ENCODE measurements at places on chromosomes 16 and 17.

GRCh38 chr16:66856184-66856730, 12.0 kb downstream of the CA7 start:
- no peak for DNase-seq

- DNase-seq, result no peak
Observed at GRCh38 chr16:68070249-68070730, 14.9 kb upstream of the NFATC3 start.

DNA sequence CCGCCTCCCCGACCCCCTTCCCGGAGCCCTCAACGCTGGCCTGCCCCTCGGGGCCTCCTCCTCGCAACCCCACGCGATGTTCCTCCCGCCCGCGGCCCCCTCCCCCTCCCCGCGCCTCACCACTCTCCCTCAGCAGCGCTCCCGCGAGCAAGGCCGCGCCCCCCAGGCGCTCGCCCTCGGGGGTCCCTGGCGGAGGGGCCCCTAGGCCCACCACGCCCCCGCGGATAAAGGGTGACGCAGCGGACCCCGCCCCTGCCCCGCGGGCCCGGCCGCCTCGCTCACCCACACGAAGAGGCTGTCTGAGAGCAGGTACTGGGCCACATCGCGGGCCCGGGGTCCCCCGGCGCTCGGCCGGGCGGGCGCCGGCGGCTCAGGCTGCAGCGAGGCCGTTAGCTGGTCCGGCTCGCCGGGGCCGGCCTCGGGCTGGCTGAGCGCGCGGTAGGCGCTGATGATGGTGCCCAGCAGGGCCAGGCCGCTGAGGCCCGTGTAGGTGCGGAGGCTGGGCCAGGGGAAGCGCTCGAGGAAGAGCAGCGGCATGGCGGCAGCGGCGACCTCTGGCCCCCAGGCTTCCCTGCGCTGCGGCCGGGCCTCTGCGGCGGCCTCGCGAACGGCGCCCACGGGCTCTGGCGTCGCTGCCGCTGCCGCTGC, 430 bp downstream of the AMFR start:
- DNase-seq, result peak; percentile 74

GRCh38 chr16:50988441-50988840, 162.6 kb downstream of the SALL1 start:
- no peak for DNase-seq

DNA sequence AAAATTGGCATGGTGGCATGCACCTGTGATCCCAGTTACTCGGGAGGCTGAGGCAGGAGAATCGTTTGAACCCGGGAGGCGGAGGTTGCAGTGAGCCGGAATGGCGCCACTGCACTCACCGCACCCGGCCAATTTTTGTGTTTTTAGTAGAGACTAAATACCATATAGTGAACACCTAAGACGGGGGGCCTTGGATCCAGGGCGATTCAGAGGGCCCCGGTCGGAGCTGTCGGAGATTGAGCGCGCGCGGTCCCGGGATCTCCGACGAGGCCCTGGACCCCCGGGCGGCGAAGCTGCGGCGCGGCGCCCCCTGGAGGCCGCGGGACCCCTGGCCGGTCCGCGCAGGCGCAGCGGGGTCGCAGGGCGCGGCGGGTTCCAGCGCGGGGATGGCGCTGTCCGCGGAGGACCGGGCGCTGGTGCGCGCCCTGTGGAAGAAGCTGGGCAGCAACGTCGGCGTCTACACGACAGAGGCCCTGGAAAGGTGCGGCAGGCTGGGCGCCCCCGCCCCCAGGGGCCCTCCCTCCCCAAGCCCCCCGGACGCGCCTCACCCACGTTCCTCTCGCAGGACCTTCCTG, at the start of gene HBQ1:
Gene HBQ1, plus strand, starts transcription at position 359 of the 575 bp plus-strand sequence. Its CDS starts 28 bp downstream, at position 387.
- no peak for DNase-seq

- DNase-seq, result no peak
Observed at GRCh38 chr17:31211352-31212012, 85.6 kb downstream of the OMG start.

DNA sequence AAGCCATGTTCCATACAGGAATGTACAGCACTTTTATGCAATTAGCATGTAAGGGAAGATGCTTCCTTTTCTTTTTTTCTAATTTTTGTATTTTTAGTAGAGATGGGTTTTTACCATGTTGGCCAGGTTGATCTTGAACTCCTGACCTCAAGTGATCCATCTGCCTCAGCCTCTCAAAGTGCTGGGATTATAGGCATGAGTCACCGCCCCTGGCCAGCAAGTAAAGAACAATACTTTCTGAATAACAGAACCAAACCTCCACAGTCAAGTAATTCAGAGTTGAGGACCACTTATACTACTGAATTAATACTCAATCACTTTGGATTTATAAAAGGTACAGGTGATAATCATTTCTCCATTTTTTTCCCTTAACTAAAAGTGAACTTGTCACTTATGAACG, 13.0 kb downstream of the C16orf87 start:
- DNase-seq, result no peak

- DNase-seq, result peak; percentile 93
Observed at GRCh38 chr17:8223356-8224126, 13.2 kb upstream of the AURKB start.

DNA sequence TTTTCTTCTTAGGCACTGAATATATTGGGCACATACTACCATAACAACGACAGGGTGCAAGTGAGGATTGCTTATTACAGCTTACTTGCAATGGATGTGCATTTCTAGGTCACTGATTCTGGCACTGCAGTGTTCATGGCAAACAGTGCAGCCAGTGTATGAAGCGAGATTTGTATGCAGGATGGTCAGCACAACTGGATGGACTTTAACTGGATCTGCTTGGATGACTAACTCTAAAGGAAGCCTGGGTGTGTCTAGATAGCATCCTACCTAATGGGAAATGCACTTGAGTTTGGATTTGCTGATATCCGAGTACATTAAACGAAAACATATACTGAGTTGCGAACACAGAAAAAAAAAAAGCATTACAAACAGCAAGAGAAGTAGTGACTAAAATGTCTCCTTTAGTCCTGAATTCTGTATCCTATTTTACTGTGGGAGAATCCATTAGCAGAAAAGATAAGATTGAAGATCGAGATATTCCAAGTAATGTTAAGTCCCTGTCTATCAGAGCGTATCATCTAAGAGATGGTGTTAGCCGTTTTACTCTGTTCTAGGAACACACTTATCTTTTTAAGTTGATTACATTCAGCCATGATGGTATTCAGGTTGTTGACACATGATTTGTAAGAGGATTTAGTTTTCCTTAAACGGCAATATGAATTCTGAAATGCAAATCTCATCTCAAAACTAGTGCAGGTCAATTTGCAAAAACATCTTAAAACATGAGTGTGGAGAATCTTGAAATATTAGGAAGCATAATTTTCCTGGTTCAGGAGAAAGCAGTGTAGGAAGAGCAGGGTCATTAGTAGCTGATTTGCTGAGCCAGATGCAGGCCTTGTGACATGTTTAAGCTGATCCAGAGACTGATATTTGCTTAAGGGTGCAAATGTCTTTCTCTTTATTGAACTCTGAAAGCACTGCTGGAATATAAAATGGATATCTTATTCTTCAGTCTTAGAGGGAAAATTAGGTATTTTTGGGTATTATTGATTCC, 142.6 kb upstream of the CPHXL start:
- DNase-seq, result no peak

DNA sequence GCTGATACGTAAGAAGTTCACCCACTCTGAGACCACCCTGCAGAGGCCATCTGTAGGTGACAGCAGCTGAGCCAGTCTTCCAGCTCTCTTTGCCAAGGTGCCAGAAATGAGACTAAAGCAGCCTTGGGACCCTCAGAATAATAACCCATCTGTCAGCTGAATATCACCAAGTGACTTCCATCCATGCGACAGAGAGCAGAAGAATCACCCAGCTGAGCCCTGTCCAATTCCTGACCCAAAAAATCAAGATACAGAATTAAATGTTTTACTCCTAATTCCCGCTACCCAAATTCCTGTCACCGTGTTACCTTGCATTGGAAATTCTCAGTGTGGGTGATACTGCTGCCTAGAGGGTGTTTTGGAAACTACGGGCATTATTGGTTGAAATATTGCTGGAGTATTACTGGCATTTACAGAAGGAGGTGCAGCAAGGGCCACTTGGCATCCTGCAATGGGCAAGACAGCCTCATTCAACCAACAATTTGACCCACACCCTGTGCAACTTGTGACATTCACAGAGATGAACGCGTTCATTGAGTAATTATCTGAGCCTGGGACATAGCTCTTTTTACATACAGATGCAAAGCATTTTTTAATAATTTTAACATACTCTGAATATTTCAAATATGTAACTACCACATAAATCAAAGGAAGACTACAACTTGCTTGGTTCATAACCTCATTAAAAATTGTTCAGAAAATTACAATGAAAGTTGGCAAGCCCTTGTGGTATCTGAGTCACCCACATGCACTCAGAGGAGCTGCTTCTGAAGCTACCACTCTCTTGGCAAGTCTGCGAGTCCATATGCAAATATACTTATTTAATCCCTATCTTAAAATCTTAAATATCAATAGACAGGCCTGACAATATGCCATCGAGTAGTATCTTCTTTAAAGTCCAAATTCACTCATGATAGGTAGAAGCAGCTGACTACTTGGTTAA, 126.6 kb downstream of the C16orf95 start:
- no peak for DNase-seq

DNA sequence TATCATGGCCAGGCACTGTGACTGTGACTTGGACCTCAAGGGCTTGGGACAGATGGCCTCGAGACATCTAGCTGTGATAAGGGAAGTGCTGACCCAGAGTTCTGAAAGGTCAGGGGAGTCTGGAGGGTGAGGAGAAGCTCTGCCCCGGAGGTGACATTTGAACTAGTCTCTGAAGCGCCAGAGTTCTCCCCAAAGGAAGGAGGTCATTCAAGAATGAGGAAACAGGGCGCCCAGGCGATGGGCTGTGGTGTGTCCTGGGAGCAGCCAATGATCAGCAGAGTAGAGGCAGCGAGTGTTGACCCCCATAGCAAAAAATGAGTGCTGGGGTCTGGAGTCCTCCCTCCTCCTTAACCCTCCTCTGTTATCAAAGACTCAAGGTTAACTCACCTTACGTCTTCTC, 4.9 kb downstream of the STARD3 start:
- DNase-seq, result no peak

- no peak for DNase-seq
Observed at GRCh38 chr17:62189377-62189776, 124.3 kb upstream of the MED13 start.

DNA sequence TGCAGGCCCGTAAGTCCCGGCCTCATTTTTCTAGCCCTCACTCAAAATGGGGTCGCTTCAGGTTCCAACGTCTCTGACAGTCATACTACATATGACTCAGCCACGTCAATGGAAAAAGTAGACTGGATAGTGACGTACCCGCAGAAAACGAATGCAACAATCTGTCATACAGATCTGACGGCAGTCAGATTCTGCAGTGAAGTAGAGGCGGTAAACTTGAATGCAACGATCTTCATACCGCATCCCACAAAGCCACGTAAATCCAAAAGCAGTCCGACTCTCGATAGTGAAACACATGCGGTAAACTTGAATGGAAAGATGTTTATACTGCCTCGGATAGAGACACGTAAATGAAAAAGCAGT, 38.4 kb upstream of the ARL4D start:
- peak; percentile 89 for DNase-seq

DNA sequence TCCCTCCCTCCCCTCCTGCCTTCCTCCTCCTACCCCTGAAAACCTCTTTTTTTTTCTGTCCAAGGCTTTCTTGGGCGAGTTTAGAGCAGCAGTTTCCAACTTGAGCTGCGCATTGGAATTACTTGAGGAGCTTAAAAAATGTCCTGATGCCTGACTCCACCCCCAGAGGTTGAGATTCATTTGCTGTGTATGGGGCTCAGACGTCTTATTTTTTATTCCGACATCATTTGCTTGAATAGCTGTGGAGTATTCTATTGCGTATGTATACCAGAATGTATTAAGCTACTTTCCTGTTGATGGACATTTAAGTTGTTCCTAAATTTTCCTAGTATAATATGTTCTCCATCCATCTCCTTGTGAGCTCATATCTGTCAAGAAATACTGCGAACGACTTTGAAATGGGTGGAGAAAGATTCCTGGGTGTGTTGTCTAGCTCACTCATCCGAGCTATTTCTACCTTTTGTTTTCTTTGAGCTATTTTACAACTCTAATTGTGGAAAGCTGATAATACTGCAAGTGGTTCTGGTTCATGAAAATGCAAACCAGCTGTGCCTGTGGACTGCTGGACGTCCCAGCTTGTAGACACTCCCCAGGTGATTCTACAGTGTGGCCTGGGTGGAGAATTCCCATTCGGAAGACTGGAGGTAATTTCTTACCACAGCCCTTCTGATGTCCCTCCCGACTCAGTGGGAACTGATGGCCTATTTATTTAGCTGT, 40.5 kb downstream of the CMIP start:
- no peak for DNase-seq

GRCh38 chr16:77569406-77569805, 134.6 kb upstream of the ADAMTS18 start:
- DNase-seq, result no peak

- no peak for DNase-seq
Observed at GRCh38 chr17:82623707-82624106, 24.5 kb downstream of the WDR45B start.
